Stimulated activated CD8-positive, alpha-beta memory T cell treated with anti-CD3 and anti-CD28 coated beads, Interleukin-15, amount 100 ng/mL, for 4 hours (primary cell): ENCODE measurements at places on chromosomes 13 and 19.
A peak's percentile ranks its signal among the peaks of the same experiment; 100 is the strongest.

DNA sequence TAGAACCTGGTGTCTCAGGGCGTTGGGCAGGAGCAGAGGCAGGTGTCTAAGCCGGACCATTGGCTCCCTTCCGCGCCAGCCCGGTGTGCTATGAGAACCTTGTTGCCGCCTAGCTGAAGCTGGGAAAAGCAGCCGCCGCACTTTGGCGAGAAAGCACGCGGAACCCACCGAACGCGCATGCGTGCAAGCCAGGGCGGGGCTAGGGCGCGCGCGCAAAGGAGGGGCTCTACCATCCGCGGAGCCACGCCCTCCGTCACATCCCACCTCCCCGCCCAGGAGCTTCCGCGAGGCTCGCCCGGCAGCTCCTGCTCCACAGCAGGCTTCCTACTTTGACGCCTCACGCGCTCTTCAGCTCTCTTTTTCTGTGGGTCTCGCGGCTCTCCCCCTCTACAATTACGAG, 51.3 kb downstream of the WDR87 start:
- no peak for DNase-seq

- peak; percentile 92 for DNase-seq
These were observed at the start of gene ZNF813 for GRCh38 chr19:53467485-53468262. Gene ZNF813, plus strand, starts transcription at chr19:53467733. Its CDS starts 16,090 bp downstream, at chr19:53483823.

GRCh38 chr13:31885994-31886393, 145.6 kb upstream of the FRY start:
- no peak for DNase-seq

DNA sequence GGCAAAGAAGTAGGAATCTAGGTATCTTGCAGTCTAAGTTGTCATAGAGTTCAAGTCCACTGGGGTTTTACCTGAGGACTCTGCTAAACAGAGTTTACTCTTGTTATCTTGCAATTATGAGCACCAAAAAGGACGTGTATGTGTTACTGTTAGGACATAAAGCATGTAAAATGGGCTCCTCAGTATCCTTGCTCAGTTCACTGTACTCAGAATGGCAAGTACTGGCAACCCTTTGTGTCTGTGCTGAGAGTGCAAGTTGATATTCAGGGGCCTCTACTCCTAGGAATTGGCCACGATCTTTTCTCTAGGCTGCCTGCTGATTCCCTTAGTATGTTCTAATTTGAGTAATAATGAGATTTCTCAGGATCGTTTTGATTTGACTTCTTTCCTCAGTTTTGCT, 13.3 kb downstream of the TDRD3 start:
- DNase-seq: no peak

DNA sequence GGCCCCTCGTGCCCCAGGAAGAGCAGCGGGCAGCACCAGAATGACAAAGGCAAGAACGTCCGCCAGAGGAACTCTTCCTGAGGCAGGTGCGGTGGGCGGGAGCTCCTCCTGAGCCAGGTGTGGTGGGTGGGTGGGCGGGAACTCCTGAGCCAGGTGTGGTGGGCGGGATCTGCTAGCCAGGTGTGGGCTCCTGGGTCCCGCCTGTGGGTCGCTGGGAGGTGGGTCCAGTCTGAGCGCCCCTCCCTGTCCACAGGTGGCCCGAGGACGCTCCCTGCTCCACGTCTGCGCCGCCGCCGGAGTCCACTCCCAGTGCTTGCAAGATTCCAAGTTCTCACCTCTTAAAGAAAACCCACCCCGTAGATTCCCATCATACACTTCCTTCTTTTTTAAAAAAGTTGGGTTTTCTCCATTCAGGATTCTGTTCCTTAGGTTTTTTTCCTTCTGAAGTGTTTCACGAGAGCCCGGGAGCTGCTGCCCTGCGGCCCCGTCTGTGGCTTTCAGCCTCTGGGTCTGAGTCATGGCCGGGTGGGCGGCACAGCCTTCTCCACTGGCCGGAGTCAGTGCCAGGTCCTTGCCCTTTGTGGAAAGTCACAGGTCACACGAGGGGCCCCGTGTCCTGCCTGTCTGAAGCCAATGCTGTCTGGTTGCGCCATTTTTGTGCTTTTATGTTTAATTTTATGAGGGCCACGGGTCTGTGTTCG, 7.0 kb upstream of the HCN2 start:
- no peak for DNase-seq

DNA sequence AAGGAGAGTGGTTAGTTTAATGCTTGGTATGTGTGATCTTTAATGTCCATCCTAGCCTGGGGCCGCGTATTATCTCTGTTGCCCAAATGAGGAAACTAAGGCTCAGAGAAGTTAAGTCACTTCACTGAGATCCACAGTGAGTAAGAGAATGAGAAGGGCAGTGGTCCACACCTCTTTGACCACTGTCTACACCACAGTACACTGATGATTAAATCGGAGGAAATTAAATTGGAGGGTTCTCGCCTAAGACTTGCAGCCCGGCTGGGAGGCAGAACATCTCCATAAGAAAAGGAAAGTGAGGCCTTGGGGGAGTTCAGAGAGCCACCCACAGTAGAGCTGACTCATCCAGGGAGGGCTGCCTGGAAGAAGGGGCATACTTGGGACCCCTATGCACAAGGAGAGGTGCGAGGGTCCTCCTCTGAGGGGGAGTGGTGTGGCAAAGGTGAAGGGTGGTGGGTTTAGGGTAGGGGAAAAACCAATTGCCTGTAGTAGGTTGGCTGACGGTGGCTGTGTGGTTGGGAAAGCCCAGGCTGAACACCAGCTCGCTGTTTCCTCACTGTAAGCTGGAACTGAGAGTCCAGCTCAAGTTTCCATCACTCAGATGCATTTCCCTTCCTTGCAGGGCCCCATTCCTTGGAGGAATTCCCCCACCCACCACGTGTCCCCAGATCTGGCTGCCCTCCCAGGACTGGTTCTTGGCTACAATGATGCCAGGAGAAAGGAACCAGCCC, 15.0 kb upstream of the DHRS12 start:
- no peak for DNase-seq

DNA sequence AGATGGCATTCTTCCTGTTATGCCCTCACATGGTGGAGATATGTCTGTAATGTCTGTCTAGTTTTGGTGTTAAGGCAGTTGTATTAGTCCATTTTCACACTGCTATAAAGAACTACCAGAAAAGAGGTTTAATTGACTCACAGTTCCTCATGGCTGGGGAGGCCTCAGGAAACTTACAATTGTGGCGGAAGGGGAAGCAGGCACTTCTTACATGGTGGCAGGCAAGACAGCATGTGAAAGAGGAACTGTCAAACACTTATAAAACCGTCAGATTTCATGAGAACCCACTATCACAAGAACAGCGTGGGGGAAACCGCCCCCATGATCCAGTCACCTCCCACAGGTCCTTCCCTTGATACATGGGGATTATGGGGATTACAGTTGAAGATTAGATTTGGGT, 3.2 kb downstream of the ZNF441 start:
- DNase-seq: no peak

DNA sequence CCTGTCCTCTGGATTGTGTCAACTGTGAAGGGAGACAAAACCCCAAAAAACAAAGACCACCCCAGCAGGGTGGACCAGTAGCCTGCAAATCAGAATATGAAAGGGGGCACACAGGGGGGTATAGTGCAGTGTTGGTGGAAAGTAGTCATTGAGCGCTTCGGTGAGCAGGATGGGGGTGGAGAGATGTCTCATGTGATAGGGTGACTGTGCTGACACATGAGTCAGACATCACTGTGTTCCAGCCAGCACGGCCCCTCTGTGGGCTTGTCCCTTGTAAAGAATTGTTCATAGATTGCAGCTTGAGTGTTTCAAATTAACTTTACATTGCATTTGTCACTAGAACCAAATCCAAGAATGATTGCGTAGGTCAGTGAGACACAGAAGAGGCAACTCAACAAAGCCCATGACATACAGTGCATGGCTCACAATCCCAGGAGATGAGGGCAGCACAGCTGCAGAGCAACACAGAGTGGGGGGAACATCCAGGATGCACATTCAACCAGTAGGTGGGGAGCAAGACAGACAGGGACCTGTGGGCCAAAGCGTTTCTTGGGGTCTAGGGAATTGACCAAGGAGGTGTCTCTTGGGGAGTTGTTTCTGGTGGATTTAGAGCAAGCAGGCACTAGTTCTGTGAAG, 7.5 kb downstream of the ZNF440 start:
- DNase-seq: no peak

DNA sequence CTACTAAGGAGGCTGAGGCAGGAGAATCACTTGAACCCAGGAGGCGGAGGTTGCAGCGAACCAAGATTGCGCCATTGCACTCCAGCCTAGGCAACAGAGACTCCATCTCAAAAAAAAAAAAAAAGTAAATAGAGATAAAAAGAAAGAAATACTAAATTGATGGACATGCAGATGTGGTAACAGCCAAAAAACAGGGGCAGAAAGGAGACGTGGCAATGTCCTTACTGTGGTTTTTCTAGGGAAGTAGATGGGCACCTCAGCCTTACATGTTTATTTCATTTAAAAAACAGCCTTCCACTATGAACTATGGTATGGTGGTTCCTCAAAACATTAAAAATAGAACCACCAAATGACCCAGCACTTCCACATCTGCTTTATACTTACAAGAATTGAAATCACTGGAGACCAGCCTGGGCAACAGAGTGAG, 6.5 kb upstream of the EIF3G start:
- DNase-seq: no peak

DNA sequence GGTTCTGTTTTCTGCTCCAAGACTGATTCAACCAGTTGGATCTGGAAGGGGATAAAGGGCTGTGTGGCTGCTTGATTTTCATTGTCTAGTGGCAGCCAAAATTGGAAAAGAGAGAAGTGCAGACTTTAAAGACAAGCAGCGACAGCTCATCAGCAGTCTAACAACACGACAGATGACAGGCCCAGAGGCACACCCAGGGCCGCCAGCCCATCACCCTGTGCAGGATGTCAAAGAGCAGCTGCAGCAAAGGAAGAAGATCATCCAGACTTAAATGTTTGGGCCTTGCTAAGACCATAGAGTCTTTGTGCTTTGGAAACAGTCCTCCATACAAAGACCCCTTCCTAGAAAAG, 421.0 kb upstream of the KLF12 start:
- no peak for DNase-seq

DNA sequence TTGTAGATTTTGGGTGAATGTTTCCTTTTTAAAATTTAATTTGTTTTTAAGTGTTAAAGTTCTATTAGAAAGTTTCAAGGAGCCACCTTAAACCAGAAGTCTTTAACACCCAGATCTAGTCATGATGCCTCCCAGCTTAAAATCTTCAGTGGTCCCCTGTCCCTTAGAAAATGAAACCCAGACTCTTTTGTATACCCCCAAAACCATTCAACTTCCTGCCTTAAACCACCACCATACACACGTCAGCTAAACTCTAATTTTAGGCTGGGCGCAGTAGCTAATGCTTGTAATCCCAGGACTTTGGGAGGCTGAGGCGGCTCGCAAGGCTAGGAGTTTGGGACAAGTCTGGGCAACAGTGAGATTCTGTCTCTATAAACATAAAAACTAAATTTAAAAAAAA, 37.9 kb downstream of the N4BP2L1 start:
- no peak for DNase-seq

DNA sequence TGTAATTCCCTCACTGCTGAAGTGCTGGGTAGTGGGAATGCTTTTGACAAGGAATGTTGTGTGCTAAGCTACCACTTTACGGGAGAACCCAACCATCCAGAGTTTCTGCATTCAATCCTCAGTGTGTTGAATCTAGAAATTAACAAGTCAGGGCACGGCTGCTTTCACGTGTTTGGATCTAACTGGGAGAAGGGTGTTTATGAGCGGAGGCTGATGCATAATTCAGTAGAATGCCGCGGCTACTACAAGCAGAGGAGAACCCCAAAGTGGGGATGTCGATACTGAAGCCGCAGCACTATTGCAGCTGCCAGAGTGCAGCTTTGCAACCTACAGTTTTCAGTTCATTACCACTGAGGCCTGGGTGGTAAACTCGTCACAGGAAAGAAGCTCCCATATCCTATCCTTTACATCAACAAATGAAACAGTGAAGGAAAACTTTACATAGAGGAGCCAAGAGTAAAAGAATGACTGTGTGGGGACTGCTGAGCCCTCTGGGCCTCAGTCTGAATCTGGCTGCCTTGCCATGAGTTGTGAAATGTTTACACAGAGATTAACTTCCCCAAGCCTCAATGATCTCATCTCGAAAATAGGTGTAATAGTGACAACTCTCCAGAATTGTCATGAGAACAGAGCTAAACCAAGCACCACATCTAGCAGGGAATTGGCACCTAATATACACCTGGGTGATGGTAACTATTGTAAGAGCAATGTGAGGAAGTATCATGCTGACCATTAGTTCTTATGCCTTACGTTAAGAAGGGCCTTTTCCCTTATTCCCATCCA, 531.7 kb downstream of the MYO16 start:
- no peak for DNase-seq

DNA sequence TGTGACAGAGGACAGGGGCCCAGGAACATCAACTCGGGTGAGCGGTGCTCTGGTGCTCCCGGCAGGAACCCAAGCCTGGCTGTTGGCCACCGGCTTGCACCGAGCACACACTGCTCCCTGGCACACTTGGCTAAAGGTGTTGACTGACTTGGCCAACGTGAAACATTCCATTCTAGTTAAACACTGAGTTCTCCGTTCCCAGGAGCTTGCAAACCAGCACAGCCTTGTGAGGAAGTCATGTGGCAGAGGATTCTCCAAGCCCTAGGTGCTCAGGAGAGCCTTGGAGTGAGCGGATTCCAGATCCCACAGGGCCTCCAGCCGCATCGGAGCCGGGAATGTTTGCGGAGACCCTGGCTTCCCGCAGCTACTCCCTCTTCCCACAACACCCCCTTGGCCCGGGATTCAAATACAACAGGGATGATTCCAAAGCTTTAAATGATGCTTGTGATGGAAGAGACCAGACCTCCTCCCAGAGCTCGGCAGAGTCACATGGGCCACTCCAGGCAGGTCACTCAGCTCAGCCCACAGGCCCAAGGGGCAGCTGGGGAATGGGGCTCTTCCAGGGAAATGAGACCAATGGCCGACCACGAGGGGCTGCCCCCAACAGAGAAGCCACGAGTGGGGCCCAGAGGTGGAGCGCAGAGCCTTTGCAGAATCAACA, 2.9 kb downstream of the C13orf46 start:
- DNase-seq: no peak

- DNase-seq: no peak
These were observed 60.6 kb downstream of the LRCH1 start for GRCh38 chr13:46613409-46614049.

DNA sequence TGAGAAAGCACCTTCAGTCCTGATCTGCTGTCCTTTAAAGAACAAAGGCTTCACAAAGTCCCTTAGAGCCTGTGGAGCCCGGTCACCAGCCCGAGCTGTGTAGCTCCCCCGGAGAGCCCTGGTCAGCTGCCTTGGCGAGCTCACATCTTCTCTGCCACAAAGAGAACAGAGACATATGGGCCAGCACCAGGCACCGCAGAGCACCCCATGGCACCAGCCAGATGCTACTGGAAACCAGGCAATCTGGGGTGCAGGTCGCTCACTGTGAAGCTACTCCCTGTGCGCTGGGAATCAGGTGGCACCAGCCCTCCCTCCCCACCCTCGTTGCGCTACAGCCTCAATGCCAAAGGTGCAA, 44.3 kb upstream of the F7 start:
- no peak for DNase-seq
